ENCODE measurements at places on chromosomes 4 and X.

GRCh38 chr4:62015043-62015739 is 815.1 kb downstream of the ADGRL3 start:
- no peak for DNase-seq

DNA sequence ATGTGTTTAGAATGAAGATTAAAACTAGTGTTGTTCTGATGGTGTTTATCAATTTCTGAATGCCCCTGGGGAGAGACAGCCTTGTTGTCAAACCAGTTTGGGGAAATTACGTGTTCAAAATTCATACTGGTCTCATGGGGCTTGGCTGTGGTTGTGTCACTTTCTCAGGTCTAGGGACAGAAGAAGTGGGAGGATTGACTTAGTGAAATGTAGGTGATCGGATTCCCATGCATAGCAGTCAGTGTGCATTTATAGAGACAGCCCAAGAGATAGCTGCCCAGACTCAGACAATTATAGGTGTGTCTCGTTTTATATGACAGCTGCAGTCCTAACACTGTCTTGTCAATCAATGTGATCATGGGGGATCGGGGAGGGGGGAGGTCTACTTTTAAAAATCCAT is 94.4 kb upstream of the CLCN4 start:
- DNase-seq: no peak

- no peak for DNase-seq
Observed at GRCh38 chrX:57607295-57608187, 15.7 kb downstream of the ZXDB start.

GRCh38 chrX:110304371-110304770 is 13.5 kb downstream of the AMMECR1 start:
- no peak for DNase-seq

- DNase-seq: no peak
Observed at GRCh38 chrX:118963159-118963558, 11.3 kb upstream of the LONRF3 start.

- no peak for DNase-seq
Observed at GRCh38 chr4:98493296-98493695, 165.1 kb downstream of the TSPAN5 start.

DNA sequence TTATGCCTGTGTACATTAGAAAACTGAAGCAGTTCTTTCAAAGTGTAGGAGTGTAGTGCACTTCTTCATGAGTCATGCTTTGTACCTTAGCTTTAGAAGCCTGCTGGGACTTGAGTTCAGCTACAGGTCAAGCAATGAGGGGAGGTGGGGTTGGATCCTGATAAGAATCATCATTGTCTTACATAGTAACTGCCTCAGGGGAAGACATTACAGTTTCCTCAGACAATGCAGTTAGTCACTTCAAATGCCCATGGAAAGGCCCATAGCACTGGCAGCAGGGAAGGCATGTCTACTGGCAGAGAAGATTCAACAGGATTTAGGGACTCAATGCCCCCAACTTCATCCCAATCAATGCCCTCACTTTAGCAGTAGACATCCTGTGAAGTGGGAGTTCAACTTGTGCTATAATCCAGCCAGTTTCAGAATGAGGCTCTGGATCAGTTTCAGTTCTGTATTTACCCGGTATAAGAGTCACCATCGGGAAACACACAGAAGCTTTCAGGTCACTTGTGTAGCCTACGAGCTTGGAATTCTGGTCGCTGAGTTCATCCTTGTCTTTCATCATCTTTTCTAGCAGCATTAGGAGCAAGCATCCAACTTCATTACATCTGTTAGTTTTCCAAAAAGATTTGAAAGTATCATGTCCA is 1216.5 kb downstream of the RAPGEF2 start:
- DNase-seq: no peak

Data from stimulated activated CD4-positive, alpha-beta T cell treated with anti-CD3 and anti-CD28 coated beads, Interleukin-15, amount 100 ng/mL, for 1 hour (primary cell).